ENCODE measurements at places on chromosomes 13 and 19.
A peak's percentile ranks its signal among the peaks of the same experiment; 100 is the strongest.

- DNase-seq: no peak
Observed at GRCh38 chr13:106700439-106700838, 132.5 kb upstream of the ARGLU1 start.

- DNase-seq: no peak
Observed at GRCh38 chr13:59747529-59747928, 416.2 kb downstream of the DIAPH3 start.

GRCh38 chr13:25248071-25248470 lies 39.2 kb downstream of the MTMR6 start:
- no peak for DNase-seq

GRCh38 chr19:49749055-49749716 lies 13.9 kb downstream of the TSKS start:
- no peak for DNase-seq

DNA sequence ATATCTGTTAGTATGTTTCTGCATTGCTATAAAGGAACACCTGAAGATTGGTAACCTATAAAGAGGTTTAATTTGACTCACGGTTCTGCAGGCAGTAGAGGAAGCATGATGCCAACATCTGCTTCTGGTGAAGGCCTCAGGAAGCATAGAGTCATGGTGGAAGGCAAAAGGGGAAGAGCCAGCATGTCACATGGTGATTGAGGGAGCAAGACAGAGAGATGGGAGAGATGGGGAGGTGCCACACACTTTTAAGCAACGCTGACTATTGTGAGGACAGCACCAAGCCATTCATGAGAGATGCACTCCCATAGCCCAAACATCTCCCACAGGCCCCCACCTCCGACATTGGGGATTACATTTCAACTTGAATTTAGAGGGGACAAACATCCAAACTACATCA lies 32.8 kb downstream of the COG6 start:
- DNase-seq: no peak

DNA sequence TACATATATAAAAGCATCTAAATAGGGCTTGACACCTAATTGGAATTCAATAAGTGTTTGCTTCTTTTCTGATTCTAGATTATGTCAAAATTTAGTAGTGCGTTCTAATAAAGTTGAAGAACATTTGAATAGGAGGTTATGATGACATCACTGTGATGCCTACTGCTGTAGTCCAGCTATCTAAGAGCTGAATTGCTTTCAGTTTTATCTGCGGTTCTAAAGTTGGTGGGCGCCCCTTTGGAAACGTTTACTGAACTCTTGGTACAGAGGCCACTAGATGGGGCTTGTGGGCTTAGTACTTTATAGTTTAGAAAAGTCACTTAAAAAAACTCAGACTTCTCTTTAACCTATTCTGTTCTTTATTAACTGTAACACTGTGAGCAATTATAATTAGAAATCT lies 776.9 kb downstream of the GPC5 start:
- DNase-seq: peak; percentile 20

DNA sequence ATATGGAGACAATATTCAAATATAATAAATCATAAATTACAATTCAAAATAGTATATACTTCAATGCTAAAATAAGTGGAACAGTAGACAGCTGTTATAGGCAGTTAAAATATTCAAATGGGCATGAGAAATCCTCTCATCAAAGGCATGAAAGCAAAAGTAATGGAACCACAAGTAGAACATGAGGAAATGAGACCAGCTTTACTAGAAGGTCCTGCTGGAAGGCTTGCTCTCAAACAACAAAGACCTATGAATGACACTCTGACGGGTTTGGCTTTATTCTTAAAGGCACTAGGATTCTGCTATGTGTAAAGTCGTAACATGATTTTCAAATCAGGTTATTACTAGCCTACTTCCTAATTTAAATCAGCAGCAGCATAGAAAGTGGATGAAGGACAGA lies 148.1 kb downstream of the VWA8 start:
- DNase-seq: no peak

- no peak for DNase-seq
Observed at GRCh38 chr19:47651132-47651531, 42.2 kb downstream of the BICRA start.

- no peak for DNase-seq
Observed at GRCh38 chr13:76421011-76421410, 465.2 kb downstream of the KCTD12 start.

GRCh38 chr13:99339736-99340397 lies 32.7 kb upstream of the GPR183 start:
- DNase-seq: no peak

DNA sequence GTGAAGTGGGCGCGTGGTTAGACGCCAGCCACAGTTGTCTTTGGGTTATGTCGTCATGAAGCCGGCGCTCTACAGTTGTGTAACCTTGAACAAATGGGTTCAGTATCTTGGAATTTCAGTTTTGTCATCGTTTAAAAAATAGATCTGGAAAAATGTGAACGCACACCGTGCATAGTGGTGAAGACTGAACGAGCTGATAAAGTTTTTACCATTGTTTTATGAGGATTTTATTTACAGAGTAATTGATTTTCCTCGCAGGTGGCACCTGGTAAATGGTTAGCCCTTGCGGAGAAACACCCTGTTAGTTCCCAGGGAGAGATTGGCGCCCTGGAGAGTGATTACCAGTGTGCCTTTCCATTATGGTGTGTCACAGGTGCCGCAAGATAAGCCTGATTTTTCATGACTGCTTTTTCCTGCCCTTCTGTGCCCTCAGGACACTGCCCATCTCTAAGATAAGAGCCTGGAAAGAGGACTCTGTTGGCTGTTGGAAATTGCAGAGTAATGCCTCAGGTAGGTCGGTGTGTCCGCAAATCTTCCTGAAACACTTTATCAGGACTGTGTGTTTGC lies 577 bp downstream of the ZNF181 start:
- DNase-seq: peak; percentile 48

DNA sequence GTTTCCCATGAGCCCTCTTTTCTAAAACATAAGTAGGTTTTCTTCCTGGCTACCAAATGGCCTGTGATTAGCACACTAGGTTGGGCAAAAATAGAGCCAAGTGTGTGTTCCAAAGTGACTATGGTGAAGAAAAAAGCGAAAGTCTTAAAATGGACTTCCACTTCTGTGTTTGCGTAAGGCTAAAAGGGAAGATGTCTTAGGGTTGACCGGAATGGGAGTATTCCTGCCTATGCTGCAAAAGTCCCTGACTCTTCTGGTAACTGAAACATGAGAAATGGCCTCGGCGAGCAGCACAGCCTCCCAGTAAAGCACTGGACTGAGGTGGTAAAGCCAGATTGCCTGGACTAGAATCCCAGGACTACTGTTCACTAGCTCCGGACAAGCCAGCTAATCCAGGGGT lies 2.4 kb upstream of the FPR1 start:
- DNase-seq: no peak

DNA sequence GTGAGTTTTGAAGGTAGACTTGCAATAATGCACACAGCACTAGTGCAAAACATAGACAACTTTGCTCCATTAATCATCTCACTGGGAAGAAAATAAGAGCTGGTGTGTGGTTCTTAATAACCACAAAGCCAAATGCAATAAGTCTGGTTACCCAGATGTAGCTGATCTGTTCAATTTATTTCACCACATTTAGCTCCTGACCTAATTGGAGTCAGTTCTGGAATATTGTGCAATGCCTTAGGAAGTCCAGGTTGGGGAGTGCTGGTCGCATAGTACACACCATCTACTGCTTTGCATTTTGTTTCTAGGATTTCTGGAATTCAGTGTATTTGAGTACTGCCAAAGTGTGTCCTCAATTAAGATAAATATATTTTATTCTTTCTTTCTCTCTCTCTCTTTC lies 483.3 kb upstream of the SPRY2 start:
- DNase-seq: no peak

DNA sequence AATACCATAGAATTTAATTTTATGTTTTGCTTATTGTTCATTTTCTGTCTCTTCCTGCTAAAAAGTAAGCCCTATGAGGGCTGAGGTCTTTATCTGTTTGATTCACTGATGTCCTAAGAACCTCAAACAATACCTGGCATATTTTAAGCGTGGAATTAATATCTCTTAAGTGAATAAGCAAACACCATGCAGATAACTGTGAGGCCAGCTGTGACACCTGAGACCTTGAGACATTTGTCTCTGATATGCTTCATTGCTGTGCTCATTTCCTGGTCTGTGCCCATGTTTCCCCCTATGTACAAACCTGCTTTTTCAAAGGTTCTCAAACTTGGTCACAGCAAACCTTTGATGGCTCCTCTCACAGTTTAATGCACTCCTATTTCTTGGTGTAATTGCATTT lies 254.6 kb downstream of the COG6 start:
- DNase-seq: no peak

DNA sequence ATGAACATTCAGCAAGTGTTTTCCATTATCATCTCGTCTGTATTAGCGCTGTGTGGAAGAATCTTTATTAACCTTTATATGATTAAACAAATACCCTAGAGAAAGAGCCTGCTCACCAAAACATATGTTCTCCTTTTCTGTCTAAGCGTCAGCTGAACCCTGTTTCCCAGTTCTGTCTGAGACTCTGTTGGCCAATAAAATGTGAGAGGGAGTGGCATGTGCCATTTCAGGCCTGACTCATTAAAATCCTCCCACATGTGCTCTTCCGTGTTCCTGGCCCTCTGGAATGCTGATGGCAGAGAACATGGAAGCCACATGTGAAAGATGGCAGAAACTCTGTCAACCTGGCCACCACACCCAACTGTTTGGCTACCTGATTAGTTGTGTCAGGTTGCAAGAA lies 181.9 kb upstream of the EDNRB start:
- DNase-seq: no peak

GRCh38 chr19:43618921-43619261 lies 538 bp downstream of the ZNF428 start:
- DNase-seq: peak; percentile 65

- DNase-seq: no peak
Observed at GRCh38 chr19:1572795-1573194, 4.7 kb upstream of the MEX3D start.

DNA sequence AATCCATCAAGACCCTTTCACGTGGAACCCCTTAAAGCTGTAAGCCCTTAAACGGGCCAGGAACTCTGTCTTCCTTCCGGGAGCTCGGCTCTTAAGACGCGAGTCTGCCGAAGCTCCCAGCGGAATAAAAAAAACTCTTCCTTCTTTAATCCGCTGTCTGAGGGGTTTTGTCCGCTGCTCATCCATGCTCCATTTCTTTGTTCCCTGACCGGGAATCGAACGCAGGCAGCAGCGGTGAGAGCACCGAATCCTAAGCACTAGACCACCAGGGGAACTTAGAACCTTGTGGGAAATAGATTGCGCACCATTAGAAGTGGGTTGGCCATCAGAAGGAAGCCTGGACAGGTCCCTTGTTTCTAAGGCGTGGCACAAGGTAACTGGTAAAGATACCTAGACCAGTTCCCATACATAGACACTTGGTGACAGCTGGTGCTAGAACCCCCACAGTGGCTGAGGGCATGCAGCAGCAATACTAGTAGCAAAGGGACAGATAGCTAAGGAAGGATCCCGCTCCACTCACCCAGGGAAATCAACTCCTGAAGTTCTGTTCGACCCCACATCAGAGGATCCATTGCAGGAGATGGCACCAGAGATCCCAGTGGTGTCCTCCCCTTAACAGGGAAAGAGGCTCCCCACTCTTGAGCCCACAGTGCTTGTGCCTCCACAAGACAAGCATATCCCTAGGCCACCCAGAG lies 1.5 kb upstream of the RGCC start:
- DNase-seq: no peak

GRCh38 chr19:35958660-35959039 lies 22.5 kb downstream of the LRFN3 start:
- no peak for DNase-seq

- DNase-seq: no peak
Observed at GRCh38 chr13:28586439-28587173, 72.3 kb upstream of the POMP start.

DNA sequence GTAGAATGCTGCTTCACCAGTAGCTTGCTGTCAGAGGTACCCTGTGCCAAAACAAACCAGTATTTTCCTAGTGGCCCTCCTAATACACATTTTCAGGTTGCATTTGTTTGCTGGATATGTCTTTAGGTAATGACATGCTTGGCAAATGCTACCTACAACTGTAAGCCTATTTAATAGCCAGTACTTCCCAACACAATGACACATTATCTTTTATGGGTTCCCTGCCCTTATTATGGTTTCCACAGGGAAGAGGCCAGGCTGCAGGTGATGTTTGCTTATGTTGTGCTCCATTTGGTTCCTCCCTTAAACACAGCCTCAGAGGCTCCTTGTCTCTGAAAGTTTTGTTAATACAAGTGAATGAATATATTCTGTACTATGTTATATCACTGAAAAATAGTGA lies 24.7 kb downstream of the FRY start:
- peak; percentile 56 for DNase-seq

DNA sequence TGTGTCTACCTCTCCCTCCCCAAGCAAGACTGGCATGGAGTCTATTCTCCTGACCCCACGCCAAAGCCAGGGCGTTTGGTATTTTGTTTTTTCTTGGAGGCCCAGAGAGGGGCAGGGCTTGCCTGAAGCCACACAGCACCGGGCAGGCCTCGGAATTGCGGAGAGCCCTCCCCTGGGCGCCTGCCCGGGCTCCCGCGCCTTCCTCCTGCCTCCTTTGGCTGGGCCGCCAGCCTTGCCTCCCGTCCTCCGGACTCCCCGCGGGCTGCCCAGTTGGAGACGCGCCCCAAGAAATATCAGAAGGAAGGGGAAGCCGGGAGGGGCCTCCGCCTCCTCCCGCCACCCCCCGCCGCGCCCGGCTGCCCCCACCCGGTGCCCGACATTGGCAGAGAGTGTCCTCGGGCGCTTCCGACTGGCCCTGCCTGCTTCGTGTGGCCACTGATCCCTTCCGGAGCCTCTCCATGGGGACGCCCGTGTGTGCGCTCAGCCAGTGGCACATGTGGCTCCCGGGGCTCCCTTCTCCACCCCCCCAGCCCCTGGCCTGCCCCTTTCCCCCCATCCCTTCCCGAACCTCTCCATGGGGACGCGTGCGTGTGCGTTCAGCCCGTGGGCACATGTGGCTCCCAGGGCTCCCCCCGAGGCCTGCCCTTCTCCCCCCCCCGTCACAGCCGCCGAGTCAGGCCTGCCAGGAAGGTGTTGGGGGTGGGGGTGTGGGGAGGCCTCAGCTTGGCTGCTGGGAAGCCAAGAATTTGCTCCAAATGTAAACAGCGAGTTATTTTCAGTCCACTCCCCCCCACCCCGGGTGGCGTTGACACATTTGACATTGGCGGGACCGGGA lies 37.3 kb downstream of the NFIC start:
- peak; percentile 65 for DNase-seq

GRCh38 chr19:14305706-14306105 lies 75.5 kb upstream of the ADGRE5 start:
- no peak for DNase-seq

- DNase-seq: no peak
Observed at GRCh38 chr13:28045861-28046260, 54.5 kb downstream of the FLT3 start.

Measured in colonic mucosa (tissue), 4 donors.